ENCODE measurements at places on chromosomes 2 and 18. TPM values are rescaled to one million over a fixed set of nuclear protein-coding genes. Genes with fewer than 3 reads are reported as not detected.

Gene ANTXR1
- 35.5 TPM for total RNA-seq

- no peak for DNase-seq
Measured at GRCh38 chr2:189602233-189602632, 21.6 kb upstream of the SLC40A1 start.

DNA sequence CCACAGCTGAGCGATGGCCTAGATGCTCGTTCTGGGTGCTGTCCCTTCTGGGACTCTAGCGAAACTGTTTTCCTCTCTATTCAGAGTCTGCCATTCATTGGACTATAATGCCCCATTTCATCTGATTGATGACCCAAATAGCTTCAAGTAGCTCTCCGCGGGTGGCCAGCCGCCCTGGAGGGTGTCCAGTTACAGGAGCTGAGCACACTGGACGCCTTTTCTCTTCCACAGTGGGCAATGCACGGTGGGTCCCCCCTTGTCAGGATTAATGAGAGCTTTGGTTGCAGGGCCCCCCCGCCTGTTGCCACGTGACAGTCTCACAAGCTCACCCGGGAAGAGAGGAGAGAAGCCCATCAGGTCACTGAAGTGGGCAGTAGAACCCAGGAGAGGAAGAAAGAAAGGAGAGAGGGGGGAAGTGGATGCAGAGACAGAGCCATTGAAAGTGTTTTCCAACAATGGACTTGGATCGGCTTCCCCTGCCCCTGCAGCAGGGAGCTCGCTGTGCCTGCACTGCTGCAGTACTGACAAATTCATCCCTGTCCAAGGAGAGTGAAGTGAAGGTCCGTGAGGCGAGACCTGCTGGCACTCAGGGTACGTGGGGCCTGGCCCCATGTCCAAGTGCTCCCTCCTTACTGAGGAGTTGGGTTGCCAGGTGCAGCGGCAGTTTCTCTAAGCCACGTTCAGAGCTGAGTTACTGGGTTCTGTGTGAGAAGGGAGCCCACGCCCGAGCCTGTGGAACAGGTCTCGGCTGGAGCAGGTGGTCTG lies 44.8 kb downstream of the DIPK1C start:
- DNase-seq, result no peak

DNA sequence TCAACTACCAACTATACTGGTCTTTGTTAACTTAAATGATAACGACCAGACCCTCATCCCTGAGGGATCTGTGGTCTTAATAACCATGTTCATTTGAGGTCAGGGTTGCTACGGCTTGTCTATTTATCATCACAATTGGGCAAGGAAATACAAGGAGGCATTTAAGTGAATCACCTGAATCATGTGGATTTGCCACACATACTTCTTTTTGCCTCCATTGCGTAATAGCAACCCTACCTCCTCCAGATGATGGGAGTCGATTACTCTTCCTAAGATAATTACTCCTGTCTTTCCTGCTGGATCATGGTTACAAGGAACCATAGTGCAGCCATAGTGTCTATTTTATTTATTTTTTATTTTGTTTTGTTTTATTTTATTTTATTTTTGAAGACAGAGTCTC lies 42.2 kb downstream of the TAF4B start:
- DNase-seq, result no peak
